ENCODE measurements at places on chromosomes 3 and 15.

- no peak for DNase-seq
Measured at GRCh38 chr3:182388506-182388905, 404.8 kb upstream of the ATP11B start.

- DNase-seq = peak; percentile 9
Measured at GRCh38 chr15:65778269-65778668, 13.8 kb downstream of the DENND4A start.

DNA sequence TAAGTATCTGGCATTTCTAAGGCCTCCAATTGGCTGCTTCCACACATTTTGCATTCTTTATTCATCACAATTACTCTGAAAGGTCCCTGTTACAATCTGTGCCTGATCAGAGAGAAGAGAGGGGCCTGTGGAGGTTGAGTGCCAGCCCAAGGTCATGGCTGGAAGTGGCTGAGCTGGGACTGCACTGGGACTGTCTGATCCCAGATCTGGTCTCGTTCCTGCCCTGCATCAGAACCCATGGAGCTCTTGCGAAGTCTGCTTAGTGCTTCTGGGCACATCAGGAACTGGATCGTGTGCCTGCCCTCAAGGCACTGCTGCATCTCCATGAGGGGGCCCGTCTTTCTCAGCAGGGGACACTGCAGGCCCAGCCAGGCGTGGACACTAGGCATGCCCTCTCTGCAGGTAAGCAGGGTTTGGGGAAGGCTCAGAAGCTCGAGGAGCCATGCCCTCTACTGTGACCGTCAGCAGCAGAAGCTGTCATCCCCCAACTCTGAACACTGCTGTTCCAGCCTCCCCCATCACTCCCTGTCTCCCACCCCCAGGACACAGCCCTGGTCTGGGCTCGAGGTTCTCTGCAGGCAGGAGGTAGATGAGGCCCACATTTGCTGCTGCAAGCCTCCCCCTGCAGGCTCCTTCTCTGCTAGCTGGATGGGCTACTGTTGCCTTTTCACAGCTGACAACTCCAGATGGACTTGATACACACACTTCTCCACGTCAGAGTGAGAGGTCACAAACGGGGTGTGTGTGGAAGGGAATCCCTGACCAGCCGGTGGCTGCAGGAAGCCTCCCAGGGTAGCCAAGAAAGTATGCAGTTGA, 96.5 kb upstream of the PRR23E start:
- DNase-seq = no peak

DNA sequence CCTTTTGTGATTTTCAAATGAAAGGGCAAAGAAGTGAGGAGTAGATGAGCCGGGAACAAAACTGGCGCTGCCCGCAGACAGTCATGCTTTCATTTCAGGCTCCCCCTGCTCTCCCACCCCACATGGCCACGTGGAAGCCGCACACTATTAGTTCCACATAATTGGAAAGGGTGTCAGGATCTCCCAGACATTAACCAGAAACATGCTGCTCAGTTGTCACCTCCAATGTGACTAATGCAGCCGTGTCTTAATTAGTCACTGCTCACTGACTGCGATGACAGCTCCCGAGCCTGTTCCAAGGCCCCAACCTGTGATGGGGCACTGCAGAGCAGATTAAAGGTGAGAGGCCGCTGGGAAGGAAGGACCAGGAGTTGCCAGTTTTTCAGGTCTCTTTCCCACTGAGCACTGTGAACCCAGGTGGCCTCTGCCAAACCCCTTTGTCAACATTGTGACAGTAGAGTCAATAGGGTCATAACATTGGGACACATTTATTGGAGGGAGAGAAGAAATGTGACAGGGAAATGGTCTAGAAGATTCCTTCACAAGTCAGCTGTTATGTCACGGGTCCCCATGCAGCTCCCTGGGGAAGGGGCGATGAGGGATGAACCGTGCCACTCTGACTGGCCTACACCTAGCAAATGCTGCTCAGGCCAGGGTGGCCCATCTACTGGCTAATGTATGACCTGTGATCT, 38.6 kb upstream of the SFMBT1 start:
- DNase-seq = no peak

GRCh38 chr3:151152455-151153079, 50.4 kb downstream of the GPR171 start:
- no peak for DNase-seq
